ENCODE measurements at places on chromosomes 1 and 21.

- DNase-seq = no peak
Measured at GRCh38 chr1:181101581-181102226, 13.2 kb downstream of the IER5 start.

- DNase-seq = no peak
Measured at GRCh38 chr21:42632771-42633690, 20.4 kb upstream of the PDE9A start.

- DNase-seq = no peak
Measured at GRCh38 chr1:168202941-168203654, 22.7 kb upstream of the SFT2D2 start.

- DNase-seq = no peak
Measured at GRCh38 chr1:20143734-20144565, 4.8 kb downstream of the PLA2G2F start.

DNA sequence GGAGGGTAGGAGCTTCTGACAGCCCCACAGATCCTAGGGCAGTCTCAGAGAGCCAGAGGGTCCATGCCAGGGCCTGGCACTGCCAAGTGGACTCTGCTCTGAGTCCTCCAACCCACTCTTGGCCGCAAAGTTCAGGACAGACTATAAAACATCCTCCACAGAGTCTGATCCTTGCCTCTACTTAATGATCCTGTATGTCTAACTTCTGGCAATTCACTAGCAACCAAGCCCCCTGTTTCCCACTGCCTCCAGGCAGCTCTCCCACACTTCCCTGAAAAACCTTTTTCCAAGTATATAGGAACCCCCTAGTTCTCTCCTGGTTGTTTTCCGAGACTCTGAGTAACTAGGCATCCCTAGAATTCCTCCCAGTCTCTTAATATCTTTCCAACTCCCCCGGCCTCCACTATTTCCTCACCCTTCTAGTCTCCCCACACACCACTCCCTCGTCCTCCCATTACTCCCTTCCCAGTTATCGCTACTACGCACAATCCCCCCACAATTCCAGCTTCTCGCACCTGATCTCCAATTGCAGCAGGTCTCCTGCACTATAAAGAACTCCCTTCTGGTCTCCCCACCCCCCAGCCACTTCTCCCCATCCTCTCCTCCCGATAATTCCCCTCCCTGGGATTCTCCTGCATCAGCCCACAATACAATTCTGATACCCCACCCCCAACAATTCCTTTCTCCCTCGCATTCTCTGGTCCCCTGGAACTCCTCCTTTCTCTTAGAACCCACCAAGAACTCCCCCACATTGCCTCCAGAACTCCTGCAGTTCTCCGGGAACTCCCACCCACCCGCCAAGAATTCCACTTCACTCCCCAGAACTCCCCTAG is 574 bp downstream of the IGSF9 start:
- no peak for DNase-seq

- DNase-seq = no peak
Measured at GRCh38 chr1:77036560-77036959, 169.3 kb downstream of the ST6GALNAC5 start.

- peak; percentile 35 for DNase-seq
Measured at GRCh38 chr1:16068356-16069270, 4.8 kb downstream of the FAM131C start.

All from putamen (tissue), 1 donor.